ENCODE measurements at places on chromosomes 12 and 14.
A peak's percentile ranks its signal among the peaks of the same experiment; 100 is the strongest.

GRCh38 chr14:33232031-33232430 is 293.4 kb downstream of the NPAS3 start:
- DNase-seq, result no peak

GRCh38 chr14:102592763-102593060 is 263 bp downstream of the RCOR1 start:
- DNase-seq, result no peak

DNA sequence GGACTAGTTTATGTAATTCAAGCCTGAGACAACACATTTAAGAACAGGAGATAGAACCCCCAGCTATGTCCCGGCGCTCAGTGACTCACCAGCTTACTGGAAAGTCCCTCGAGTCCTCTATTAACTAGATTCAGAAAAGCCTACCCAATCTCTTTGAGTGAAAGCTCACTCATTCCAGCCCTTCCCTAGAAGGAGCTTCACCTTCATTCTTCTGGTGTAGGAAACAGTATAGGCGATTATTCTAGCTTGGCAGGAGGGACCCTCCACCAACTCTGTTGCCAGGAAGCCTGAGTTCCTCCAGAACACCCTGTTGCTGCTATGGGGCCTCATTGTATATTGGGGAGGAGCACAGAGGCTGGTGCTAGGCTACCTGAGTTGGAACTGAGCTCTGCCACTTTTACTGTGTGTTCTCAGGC is 57.2 kb upstream of the AEBP2 start:
- peak; percentile 86 for DNase-seq

DNA sequence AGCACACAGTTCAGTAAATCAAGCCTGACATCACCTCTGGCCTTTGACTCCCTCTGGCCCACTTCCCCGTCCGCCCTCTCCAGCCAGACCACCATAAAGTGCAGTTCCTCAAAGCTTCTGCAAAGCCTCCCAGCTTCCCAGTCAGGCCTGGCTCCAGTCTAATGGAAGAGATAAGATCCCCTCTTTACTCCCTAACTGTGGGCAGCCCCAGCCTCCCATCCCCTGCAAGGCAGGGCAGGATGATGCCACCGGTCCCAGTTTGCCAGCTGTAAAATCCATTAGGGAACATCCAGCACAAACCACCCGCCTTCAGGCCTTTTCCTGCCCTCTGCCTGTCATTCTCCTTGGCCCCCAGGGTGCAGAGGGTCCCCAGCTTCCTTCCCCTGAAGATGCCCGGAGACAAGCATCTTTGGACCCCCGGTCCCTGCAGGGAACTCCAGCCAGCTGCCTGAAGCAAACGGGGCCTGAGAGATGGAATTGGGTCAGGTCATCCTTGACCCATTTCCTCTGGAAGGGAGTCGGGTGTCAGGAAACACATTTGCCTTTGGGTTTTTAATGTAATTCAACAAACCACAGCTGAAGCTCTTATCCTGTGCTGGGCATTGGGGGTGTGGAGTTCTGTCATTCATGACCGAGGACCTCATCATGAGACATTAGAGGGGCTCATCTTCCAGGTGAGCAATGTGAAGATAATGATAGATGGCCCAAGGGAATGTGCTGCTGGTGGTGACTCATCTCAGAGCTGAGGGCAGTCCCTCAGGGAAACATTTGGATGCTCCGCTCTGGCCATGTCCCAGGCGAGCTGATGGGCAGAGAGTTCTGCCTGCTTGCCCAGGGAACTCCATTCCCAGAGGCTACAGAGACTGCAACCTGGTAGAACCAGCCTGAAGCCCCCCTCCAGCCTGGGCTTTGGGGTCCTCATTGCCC is 93.8 kb upstream of the CLMN start:
- no peak for DNase-seq

DNA sequence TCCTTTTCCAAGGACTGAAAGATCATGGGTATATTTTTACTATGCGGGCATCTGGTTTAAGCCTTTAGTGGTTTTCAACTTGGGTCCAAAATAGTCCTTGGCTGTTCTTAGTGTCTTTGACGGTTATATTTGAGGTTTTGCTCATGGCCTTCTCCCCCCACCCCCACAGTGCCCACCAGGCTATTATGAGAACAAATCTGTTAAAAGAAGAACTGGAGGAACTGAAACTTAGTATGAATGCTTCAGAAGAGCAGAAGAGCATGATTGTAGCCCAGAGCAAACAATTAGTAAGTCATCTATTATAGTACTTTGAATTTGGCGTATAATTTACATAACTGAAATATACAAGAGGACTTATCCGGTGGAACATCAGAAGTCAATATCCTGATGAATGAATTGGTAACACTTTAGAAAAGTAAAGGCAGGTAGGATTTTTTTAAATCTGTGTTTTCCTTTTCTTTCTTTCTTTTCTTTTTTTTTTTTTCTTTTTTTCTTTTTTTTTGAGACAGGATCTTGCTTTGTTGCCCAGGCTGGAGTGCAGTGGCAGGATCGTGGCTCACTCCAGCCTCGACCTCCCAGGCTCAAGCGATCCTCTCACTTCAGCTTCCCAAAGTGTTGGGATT is 71.8 kb upstream of the BCAT1 start:
- no peak for DNase-seq

DNA sequence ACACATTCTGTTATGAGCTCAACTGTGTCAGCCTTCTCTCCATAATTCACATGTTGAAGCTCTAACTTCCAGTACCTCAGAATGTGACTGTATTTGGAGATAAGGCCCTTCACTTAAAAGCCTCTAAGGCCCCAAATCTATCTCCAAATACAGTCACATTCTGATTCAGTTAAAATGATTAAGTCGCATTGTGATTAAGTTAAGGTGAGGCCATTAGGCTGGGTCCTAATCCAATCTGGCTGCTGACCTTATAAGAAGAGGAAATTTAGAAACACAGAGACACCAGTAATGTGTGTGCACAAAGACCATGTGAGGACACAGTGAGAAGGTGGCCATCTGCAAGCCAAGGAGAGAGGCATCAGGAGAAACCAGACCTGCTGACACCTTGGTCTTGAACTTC is 141.6 kb downstream of the GXYLT1 start:
- DNase-seq, result no peak

GRCh38 chr12:12681061-12681765 is 14.8 kb downstream of the GPR19 start:
- no peak for DNase-seq

DNA sequence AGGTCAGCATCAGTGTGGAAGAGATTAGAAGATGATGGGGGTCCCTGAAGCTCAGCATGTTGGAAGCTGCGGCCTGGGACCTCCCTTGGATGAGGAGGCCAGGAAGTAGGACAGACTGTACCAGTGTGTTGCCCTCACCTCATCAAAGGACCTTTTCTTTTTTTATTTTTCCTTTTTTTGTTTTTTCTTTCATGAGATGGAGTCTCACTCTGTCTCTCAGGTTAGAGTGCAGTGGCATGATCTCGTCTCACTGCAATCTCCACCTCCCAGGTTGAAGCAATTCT is 16.4 kb upstream of the FAM222A start:
- no peak for DNase-seq

DNA sequence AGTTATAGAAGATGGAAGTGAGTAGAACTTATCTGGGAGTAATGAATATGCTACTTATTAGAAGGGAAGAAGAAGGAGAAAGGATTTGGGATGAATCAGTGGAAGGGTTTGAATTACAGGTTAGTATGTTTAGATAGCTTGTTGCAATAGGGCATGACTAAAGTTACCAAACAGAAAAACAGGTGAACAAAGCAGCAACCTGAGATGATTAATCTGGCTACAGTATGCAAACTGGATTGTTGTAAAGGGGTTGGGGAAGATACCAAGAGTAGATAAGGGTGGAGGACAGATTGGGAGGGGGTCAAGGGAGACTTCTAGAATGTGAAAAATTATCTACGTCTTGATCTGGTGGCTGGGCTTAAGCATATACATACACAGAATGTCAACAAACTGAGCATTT is 73.4 kb upstream of the CLEC14A start:
- no peak for DNase-seq

GRCh38 chr14:57847096-57847495 is 18.8 kb downstream of the SLC35F4 start:
- peak; percentile 75 for DNase-seq

DNA sequence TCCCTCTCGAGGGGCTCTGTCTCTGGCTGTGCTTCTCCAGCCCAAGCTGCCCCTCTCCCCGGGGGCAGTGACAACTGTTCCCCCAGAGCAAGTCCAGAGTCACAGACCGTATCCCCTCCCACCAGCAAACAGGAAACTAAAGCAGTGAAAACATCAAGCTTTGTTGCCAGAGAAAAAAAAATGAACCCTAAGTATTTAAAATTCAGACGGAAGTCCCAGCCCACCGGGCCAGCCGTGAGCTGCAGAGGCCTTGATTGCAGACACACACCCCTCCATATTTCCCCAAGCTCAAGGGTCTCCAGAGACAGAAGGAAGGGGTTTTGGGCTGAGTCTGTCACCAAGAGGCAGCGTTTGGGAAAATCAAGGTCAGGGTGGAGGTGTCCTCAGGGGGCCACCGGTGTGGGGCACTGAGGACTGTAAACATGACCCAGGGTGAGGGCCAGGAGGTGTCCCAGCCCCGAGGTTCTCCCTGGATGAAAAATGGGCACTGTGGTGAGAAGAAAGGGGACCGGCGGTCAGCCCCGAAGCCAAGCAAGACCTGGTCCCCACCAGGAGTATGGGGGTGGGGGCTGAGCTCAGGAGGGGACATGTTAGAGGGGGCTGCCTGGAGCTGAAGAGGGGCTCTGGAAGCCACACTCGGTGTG is 7.7 kb downstream of the PHETA1 start:
- DNase-seq, result no peak

- DNase-seq, result no peak
Observed at GRCh38 chr12:25744313-25744712, 191.2 kb upstream of the LMNTD1 start.

DNA sequence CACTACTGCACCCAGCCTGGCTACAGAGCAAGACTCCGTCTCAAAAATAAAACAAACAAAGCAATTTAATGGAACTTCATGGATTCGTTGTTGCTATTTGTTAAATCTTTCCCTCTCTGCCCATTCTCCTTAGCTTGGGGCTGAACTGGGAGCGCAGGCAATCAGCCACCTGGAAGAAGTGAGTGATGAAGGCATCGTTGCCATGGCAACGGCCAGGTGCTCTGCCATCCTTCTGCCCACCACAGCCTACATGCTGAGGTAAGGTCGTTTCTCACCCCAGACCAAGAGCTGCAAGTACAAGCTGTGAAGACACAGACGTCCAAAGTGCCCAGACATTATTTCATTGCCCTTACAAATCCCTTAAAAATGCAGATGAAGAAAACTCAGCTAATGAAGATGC is 19.1 kb downstream of the AMDHD1 start:
- DNase-seq, result no peak

GRCh38 chr12:7009512-7009911 is 8.8 kb downstream of the LPCAT3 start:
- DNase-seq, result no peak

GRCh38 chr14:81571437-81571836 is 37.8 kb upstream of the SEL1L start:
- no peak for DNase-seq

DNA sequence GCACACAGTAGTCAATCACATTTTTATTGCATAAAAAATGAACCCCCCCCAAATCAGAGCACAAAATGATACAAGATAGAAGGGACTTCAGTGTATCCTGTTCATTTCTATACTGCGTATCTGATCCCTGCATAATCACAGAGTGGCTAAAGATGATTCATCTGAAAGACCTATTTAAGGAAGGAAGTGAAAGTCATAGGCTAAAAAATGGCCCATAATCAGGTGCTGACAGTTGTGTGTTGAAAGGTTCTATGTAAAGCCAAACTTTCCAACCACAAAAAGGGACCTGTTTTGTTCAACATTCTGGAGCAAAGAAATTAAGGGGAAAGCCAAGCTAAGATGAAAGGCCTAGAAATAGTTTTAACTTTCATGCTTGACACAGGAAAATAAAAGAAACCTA is 147.8 kb upstream of the ATP2B1 start:
- DNase-seq, result peak; percentile 62

GRCh38 chr12:93638095-93638494 is 39.1 kb upstream of the CRADD start:
- no peak for DNase-seq

DNA sequence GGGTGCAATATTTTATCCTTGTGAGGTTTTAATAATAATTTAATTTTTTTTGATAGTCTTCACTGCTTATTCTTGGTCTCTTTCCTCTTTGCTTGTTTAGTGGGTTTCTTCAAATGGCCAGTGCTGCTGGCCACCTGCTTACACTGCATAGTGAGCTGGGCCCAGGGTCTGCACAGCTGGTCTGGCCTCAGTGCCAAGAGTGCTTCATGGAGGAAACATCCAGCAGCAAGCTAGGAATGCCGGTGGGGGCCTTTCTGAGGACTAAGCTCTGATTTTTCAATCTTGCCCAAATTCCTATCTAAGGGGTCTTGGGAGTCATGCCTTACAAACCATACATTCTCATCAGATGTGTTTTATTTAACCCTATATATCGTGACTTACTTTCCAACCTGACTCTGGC is 13.3 kb upstream of the BDKRB2 start:
- DNase-seq, result no peak

GRCh38 chr12:53973236-53974042 is 513 bp downstream of the HOXC11 start:
- DNase-seq, result no peak

GRCh38 chr12:78470354-78471195 is 394.0 kb upstream of the SYT1 start:
- DNase-seq, result peak; percentile 46

DNA sequence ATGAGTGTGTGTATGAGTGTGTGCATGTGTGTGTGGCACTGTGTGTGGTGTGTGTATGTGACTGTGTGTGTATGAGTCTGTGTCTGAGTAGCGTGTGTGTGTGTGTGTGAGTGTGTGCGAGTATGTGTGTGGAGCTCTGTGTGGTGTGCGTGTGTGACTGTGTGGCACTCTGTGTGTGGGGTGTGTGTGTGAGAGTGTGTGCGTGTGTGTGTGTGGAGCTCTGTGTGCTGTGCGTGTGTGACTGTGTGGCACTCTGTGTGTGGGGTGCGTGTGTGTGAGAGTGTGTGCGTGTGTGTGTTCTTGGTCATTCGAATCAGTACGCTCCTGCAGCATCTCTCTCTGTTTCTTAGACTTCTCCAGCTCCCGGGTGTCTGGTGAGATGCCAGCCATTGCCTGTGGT is 76.9 kb upstream of the TMEM132C start:
- DNase-seq, result no peak

- DNase-seq, result no peak
Observed at GRCh38 chr14:21032326-21033132, 2.1 kb downstream of the RNASE13 start.

DNA sequence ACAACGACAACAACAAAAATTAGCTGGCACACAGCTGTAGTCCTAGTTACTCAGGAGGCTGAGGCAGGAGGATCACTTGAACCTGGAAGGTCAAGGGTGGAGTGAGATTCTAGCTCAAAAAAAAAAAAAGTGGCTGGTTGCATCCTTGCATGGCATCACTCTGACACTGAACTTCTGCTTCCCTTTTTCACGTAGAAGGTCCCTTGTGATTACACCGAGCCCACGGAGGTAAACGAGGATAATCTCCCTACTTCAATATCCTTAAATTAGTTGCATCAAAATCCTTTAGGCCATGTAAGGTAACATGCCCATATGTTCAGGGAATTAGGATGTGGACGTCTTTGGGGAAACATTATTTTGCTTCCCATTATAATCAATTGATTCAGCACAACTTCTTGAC is 4.0 kb upstream of the PPP4R4 start:
- no peak for DNase-seq

- DNase-seq, result peak; percentile 36
Observed at GRCh38 chr12:129049917-129050316, 196.6 kb downstream of the GLT1D1 start.

Data from fibroblast of skin of back (primary cell).